Amniotic epithelial cell (primary cell): ENCODE measurements at places on chromosomes 7 and 10.

- peak; percentile 75 for DNase-seq
These were observed 112.3 kb downstream of the ARHGAP12 start for GRCh38 chr10:31816318-31816717.

GRCh38 chr7:130022115-130022514 is 29.1 kb downstream of the ZC3HC1 start:
- DNase-seq: no peak

DNA sequence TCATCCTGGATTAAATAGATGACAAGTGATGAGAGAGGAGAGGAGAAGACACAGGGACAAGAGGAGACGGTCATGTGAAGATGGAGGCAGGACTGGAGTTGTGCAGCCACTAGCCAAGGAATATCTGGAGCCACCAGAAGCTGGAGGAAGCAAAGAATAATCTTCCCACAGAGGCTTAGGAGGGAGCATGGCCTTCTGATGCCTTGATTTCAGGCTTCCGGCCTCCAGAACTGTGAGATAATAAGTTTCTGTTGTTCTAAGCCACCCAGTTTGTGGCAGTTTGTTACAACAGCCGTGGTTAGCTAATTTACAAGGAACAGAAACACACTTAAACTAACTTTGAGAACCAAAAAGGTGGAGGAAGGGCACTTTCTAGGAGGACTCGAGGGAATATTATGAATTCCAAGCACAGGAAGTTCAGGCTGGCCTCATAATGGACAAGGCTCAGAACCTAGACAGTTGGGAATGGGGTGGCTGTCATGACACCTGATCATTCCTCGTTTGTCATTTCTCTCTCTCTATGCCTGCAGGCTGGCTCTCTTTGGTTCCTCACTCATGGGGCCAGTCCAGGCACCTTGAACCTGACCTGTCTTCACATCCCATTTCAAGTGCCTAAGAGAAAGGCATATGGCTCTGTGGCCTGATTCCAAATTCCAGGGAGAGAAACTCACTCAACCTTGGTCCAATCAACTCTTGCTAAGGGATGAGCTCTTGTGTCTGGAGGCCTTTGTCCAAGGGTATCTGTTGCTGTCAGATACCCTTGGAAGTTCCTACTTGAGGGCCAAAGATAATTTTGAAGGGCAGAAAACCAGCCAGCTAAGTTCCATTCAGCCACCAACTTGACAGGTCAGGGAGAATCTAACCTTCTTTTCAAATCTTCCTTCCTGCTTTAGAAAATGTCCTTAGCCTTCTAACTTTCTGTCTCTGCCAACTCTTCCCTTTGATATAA is 33.5 kb upstream of the PDZD8 start:
- DNase-seq: no peak

- DNase-seq: no peak
These were observed 135.0 kb upstream of the INHBA start for GRCh38 chr7:41837916-41838315.

DNA sequence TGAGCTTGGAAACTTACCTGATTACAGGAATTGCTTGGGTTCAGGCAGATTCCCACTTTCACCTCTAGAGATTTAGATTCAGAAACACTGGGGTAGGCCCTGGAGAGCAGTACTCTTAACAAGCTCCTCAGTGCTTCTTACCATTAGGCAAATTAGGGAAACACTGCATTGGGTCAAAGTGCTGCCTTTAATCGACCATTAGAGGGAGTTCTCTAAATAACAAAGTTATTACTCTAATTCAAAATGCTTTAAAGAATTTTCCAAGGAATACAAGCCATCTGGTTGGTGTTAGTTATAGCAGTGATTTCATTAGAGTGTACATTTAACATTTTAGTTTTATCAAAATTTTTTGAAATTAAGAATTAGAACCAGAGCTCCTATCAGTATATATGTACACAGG is 324.5 kb downstream of the GFRA1 start:
- peak; percentile 16 for DNase-seq

- no peak for DNase-seq
These were observed 50.0 kb upstream of the GTF2IRD1 start for GRCh38 chr7:74403521-74404387.

- peak; percentile 15 for DNase-seq
These were observed 35.9 kb downstream of the ZRANB1 start for GRCh38 chr10:124977648-124978375.

GRCh38 chr7:27647046-27647445 is 15.6 kb downstream of the HIBADH start:
- DNase-seq: peak; percentile 88

GRCh38 chr10:83801983-83802382 is 337.3 kb upstream of the GHITM start:
- DNase-seq: no peak

DNA sequence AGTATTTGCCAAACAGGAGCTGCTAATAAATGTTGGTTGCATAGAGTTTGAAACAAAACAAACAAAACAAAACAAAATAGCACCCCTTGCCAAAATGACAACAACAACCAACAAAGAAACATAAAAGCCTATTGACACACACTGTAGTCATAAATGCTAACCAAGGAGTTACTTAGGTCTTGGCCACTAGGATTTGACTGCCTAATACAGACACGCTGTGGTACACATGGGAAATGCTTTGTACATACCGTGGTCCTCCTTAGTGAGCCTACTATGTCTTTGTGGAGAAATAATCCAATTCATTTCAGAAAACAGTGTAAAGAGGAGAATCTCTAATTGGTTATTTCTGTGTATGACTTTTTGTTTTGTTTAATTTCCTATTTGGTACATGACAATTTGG is 53.2 kb upstream of the MTPN start:
- DNase-seq: no peak

- DNase-seq: no peak
These were observed 110.6 kb downstream of the ZMIZ1 start for GRCh38 chr10:79179164-79179956.

- DNase-seq: no peak
These were observed 22.5 kb downstream of the CAV1 start for GRCh38 chr7:116547347-116547746.

DNA sequence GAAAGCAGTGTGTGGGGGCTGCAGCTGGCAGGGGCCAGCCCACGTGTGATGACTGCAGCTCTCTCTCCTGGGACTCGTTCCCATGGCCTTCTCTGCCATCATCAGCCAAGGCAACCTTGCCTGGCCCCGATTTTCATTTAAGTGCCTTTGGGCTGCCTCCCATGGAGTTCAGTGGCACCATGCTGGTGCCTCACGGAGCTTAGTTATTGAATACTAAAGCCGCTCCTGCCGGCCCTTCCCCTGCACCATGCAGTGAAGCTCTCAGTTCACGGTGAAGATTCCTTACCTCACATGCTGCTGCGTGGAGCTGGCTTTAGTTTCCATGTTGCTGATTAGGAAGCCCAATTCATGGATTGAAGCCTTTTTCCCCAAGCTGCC is 141.5 kb upstream of the EEPD1 start:
- no peak for DNase-seq

GRCh38 chr7:103833401-103833800 is 156.1 kb downstream of the RELN start:
- DNase-seq: no peak

GRCh38 chr7:114985116-114985715 is 63.3 kb downstream of the MDFIC start:
- no peak for DNase-seq

GRCh38 chr7:157734676-157735640 is 398.2 kb downstream of the DNAJB6 start:
- DNase-seq: no peak

DNA sequence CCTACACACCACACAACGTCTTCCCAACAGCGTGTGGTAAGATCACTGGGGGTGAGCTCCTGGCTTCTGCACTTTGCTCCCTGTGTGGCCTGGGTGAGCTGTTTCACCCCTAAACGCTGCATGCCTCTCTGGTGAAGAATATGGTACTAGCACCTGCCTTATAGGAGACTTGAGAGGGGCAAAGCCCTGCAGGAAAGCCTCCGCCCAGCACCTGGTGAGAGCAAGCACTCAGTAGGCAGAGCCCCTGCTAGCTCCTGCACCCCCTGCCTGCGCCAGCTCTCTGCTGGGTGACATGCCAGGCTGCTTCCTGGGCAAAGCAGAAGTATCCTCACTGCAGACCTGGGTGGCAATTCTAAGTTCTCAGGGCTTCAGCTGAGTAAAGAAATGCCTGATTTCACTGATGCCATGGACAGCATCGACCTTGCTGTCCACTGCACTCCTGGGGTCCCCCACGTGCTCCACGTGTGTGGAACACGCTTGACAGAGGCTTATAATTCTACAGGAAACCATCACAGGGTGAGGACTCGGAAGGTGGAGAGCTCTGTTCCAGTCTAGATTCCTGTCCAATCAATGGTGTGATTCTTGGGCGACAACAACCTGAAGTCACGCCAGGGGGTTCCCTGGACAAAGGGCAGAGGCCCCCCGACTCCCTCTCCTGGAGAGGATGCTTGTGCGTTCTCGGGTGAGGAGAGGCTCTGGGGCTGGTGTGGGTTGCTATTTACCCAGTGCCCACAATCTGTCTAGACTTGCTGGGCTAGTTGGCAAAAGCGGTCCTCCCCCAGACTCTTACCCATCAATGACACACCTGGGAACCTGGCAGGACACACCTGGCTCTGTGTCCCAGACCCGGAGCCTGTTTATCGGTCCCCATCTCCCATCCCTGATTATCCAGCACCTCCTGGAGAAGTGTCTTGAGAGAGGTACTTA is 5.0 kb upstream of the CALML5 start:
- DNase-seq: no peak

- DNase-seq: no peak
These were observed 2.5 kb downstream of the TNRC18 start for GRCh38 chr7:5420881-5421713.

DNA sequence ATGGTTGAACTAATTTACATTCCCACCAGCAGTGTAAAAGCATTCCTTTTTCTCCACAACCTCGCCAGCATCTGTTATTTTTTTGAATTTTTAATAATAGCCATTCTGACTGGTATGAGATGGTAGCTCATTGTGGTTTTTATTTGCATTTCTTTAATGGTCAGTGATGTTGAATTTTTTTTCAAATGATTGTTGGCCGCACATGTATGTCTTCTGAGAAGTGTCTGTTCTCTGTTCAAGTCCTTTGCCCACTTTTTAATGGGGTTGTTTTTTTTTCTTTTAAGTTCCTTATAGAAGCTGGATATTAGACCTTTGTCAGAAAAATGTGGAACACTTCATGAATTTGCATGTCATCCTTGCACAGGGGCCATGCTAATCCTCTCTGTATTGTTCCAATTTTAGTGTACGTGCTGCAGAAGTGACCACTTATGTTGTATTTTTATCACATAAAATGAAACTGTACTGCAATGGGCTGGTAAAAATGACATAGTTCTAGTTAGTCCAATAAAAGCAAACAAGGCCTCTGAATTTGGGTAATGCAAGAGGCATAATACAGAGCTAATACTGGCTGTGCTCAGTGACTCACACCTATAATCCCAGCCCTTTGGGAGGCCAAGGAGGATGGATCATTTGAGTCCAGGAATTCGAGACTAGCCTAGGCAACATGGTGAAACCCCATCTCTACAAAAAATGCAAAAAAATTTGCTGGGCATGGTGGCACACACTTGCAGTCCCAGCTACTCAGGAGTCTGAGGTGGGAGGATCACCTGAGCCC is 70.3 kb downstream of the ABI1 start:
- peak; percentile 30 for DNase-seq
